B cell (primary cell): ENCODE measurements at places on chromosomes 7 and 10. TPM values are rescaled to one million over a fixed set of nuclear protein-coding genes. Genes with fewer than 3 reads are reported as not detected.

GRCh38 chr7:143027032-143027431 lies at the start of gene OR9A2:
Gene OR9A2, minus strand, starts transcription at chr7:143027132. Its CDS starts 0 bp downstream, at chr7:143027132.
- H3K36me3 ChIP-seq = no peaks in the 10 kb centered on the region
- no peak within 1 kb of the TSS for H3K4me3 ChIP-seq
- H3K27me3 ChIP-seq = no peaks in the 10 kb centered on the region
- no peak within 1 kb of the TSS for H3K27ac ChIP-seq
- peaks cover 5% of the 10 kb centered on the region for H3K4me1 ChIP-seq

GRCh38 chr7:107206136-107206535 lies 37.3 kb downstream of the HBP1 start:
- H3K27me3 ChIP-seq = no peaks in the 10 kb centered on the region
- H3K27ac ChIP-seq = no peak overlapping the region

The KCNMA1 gene
- total RNA-seq = 2.8 and 3.1 TPM in 2 replicates

The ASB4 gene
- total RNA-seq = not detected in 2 replicates

DNA sequence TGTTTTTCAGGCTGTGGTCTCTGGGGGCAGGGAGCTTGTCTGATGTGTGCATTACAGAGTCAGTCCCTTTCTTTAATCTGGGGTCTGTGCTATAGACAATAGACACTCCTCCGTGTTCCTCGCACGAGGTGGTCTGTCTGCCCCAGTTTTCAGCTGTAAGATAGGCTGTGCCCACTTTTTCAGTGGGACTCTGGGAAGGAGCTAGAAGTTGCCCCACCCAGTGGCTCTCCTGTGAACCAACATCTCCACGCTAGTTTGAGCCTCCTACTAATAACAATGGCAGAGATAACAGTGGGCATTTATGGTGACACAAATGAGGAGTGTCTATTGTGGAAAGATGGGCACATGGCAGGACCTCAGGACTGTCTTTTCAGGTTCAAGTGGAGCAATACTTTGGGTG lies 44.0 kb downstream of the ADRB1 start:
- H3K27me3 ChIP-seq = no peaks in the 10 kb centered on the region
- no peaks in the 10 kb centered on the region for H3K4me1 ChIP-seq
- H3K27ac ChIP-seq = no peak overlapping the region
- H3K4me3 ChIP-seq = no peak overlapping the region
- DNase-seq = no peak

The CYP3A5 gene
- not detected in 2 replicates for total RNA-seq

DNA sequence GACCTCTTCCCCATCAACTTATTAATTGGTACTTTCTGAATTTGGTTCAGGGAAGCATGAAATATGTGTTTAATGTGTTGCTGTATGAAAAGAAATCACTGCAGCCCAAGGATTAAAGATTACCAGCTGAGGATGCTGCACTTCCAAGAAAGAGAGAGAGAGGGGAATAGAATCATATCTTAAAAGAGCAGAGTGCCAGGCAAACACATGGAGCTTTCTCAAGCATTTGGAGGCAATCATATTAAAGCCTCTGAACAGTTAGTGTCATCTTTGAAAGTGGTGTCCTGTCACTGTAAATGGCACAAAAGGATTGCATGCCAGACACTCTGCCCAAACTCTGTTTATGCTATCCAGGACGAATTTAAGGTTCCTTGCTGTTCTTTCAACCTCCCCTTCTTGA lies 386.7 kb downstream of the SORCS1 start:
- no peaks in the 10 kb centered on the region for H3K27me3 ChIP-seq
- no peaks in the 10 kb centered on the region for H3K36me3 ChIP-seq
- DNase-seq = no peak
- no peak overlapping the region for H3K27ac ChIP-seq
- no peak overlapping the region for H3K4me3 ChIP-seq
- no peaks in the 10 kb centered on the region for H3K4me1 ChIP-seq

DNA sequence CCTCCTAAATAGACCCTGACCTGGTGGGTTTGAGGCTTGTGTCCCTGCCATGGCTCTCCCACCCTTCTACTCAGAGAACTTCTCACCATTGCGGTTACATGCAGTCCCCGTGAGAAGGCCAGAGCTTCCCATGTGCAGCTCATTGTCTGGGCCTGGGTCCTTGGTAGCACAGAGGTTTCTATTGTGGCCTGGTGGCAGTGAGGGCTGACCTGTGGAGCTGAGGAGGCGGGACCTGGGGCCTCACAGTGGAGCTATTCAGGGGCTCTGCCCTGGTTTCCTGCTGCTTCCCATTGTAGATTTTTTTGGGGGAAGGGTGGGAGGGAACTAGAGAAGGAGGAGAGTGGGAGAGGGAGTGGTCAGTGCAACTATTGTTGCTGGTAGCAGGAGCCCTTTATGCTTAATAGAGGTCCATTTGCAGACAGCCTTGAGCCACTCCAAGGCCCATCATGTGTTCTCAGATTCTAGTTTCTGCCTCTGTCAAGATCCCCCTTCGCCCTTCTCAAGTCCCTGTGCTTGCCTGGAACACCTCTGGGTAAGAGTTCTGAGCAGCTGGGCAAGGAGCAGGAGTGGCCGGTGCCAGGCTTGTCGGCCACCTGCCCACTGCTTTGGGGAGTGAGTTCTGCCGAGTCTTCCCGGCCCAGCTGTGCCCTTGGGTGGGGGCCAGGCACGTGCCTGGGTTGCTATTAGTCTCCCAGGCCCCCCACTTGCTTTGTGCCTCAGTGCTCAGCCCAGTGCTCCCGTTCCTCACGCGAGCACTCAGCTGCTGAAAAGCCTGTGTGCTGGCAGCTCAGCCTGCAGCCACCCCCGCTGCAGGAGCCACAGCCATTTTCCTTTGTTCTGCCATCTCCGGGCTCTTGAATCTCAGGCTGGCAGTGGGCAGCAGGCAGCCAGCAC lies 10.7 kb downstream of the TSPAN14 start:
- no peaks in the 10 kb centered on the region for H3K27me3 ChIP-seq
- DNase-seq = no peak
- no peak overlapping the region for H3K4me3 ChIP-seq
- H3K27ac ChIP-seq = peak overlapping the region; percentile 47
- peaks cover 85% of the 10 kb centered on the region for H3K4me1 ChIP-seq
